IMR-90 (cell line): ENCODE measurements at places on chromosomes 13 and 19. TPM values are rescaled to one million over a fixed set of nuclear protein-coding genes. Genes with fewer than 3 reads are reported as not detected.

ITM2B gene
- 51.1 and 76.9 TPM in 2 replicates for total RNA-seq

- DNase-seq, result no peak
These were observed 135.5 kb downstream of the ZAR1L start for GRCh38 chr13:32179708-32180107.

SIGLEC12 gene
- total RNA-seq, result not detected in 2 replicates

CHST8 gene
- total RNA-seq, result not detected in 2 replicates

- peak; percentile 57 for DNase-seq
These were observed 9.1 kb upstream of the DPP9 start for GRCh38 chr19:4732680-4733114.

- no peak for DNase-seq
These were observed 2.2 kb upstream of the RAB11B start for GRCh38 chr19:8387688-8388611.

- no peak for DNase-seq
These were observed 27.7 kb downstream of the LCP1 start for GRCh38 chr13:46154136-46154801.

GRCh38 chr13:111267784-111268183 is 52.7 kb upstream of the TEX29 start:
- DNase-seq, result peak; percentile 78

STARD13 gene
- total RNA-seq, result 46.6 and 46.9 TPM in 2 replicates

PRX gene
- 0.83 and 0.90 TPM in 2 replicates for total RNA-seq

- no peak for DNase-seq
These were observed 120.6 kb downstream of the IRS2 start for GRCh38 chr13:109665781-109666249.

GRCh38 chr19:5330307-5330720 is 10.3 kb downstream of the PTPRS start:
- DNase-seq, result no peak

DNA sequence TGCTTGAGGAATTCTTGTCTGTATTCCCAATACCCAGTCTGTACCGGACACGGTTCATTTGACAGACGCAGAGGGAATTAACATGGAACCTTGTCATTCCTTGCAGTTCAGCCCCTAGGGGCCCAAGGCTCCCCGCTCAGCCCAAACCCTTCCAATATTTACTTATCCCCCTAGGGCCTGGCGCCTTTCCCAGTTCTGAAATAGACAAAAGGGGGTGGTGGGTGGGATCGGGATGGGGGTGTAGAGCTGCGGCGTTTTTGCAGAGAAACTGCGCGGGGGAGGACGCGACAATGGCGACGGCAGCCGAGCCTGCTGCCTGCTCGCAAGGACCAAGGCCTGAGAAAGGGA is 583 bp downstream of the AKAP8L start:
- no peak for DNase-seq

GRCh38 chr19:21098291-21098690 is 16.3 kb downstream of the ZNF714 start:
- no peak for DNase-seq

DNA sequence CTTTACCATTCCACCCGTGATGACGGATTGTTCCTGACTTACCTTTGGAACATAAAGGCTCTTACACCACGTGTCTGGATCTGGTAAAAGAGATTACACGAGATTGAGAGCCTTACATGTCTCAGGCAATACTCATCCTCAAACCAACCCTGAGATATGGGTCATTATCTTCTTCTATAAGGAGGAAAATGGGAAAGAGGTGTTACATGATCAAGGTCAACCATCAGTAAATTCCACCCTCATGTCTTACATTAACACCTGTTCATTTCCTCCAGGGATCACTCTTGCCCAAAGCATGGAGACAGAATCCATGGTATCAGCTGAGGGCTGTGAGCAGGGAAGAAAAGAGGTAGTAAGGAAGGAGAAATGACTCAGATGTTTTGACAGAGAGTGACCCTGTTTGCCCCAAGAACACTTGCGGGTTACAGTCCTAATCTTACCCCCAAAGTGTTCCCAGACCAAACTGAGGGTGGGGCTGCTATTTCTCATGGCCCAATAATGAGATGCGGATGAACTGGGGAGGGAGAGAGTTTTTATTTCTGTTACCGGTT is 19.6 kb downstream of the LILRB4 start:
- DNase-seq, result no peak

DNA sequence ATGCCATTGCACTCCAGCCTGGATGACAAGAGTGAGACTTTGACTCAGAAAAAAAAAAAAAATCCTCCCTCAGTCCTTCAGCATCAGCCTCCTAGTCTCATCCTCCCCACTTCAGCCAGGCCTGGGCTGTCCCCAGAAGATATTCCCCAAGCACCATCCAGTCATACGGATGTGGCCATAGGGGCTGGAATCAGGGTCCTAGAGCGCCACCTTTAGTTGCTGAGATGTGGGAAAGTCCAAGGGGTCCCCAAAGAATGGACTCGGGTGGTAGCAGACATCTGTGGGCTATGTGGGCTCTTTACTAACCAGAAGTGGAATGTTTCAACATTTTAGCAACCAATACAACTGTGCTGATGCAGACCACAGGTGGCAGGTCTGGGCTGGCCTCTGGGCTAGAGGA is 3.1 kb upstream of the TYROBP start:
- no peak for DNase-seq

DNA sequence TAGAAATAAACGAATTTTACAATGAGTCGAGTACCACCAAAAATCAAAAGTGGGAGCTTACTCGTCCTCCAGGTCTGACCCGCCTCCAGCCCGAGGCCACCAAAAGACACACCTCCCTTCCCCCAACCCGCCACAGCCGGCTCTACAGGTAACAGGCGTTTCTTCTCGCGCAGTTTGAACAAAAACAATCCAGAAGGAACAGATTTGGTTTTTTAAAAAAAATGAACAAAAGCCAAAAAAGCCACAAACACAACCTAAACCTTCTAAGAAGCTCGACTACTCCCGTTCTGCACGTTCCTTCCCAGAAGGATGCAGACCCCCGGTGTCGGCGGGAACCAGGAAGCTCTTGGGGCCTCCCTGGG is 671 bp downstream of the ZDHHC20 start:
- DNase-seq, result no peak

CNN1 gene
- 102 TPM in 2 replicates for total RNA-seq

DNA sequence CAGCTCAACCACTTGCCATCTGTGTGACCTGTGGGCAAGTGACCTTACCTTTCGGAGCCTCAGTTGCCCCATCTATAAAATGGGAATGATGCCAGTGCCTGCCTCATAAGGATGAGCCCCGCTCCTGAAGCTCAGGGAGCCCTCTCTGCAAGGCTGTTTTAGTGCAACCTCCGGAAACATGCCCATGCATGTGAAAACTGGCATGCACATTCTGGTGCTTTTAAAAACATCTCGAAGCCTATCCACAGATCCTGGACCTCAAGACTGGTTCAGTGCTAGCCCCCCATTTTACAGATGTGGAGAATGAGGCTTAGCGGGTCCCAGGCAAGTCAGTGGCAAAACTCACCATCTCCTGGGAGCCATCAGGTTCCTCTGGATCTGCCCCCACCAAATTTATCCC is 5.6 kb downstream of the CADM4 start:
- no peak for DNase-seq

MTUS2 gene
- under 0.01 TPM in 1 of 2 replicates, not detected in the other for total RNA-seq
